Pancreas (tissue), 10 donors: ENCODE measurements at places on chromosomes 3 and 15. TPM values are rescaled to one million over a fixed set of nuclear protein-coding genes. Genes with fewer than 3 reads are reported as not detected.

- no peak overlapping the region for H3K4me3 ChIP-seq
- H3K27ac ChIP-seq: peak overlapping the region; percentile 46
- no peaks in the 10 kb centered on the region for H3K27me3 ChIP-seq
- H3K36me3 ChIP-seq: no peaks in the 10 kb centered on the region
- DNase-seq: no peak
- H3K4me1 ChIP-seq: no peaks in the 10 kb centered on the region
Observed at GRCh38 chr15:78977091-78977571, 32.3 kb upstream of the CTSH start.

DNA sequence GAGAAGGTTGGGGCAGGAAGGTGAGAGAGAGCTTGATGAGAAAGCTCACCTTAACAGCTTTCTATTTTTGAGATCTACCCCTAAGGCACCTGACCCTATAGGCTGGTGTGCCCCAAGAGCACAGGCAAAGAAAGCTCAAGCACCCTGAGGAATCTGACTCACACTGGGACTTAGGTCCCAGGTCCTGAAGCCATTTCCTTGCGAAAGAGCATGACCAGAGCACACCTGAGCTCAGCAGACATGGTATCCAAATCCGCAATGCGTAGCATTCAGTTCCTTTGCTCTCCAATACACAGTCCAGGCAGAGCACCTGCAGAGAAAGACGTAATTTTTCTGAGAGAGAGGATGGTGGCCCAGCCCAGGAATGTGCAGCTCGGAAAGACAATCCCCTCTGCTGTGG lies 112.1 kb upstream of the LPP start:
- no peaks in the 10 kb centered on the region for H3K27me3 ChIP-seq
- H3K4me1 ChIP-seq: no peaks in the 10 kb centered on the region
- H3K36me3 ChIP-seq: no peaks in the 10 kb centered on the region
- no peak for DNase-seq
- H3K4me3 ChIP-seq: no peak overlapping the region

DNA sequence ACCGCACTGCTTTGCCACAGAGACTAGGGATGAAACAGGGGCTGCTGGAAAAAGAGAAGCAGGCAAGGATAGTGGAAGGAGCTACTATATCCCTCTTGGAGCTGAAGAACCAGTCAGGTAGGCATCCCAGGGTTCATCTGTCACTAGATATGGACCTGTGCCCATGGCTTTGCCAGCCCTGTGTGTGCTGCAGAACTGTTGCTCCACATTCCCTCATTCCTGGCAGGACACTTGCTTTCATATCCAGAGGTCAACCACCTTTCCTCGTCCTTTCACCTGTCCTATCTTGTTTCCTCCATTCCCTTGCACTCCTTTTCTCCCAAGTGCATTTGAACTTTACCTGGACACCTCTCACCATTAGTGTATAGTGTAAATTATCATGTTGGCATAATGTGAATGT lies 12.0 kb downstream of the SNRK start:
- peaks cover 61% of the 10 kb centered on the region for H3K4me1 ChIP-seq
- H3K36me3 ChIP-seq: peaks cover under 1% of the 10 kb centered on the region
- no peak for DNase-seq
- H3K27me3 ChIP-seq: no peaks in the 10 kb centered on the region
- H3K27ac ChIP-seq: no peak overlapping the region

GRCh38 chr3:3998140-3998922 lies 199.1 kb downstream of the LRRN1 start:
- peak; percentile 13 for DNase-seq
- H3K4me1 ChIP-seq: no peaks in the 10 kb centered on the region
- H3K27me3 ChIP-seq: no peaks in the 10 kb centered on the region
- no peak overlapping the region for H3K27ac ChIP-seq
- no peak overlapping the region for H3K4me3 ChIP-seq
- H3K36me3 ChIP-seq: no peaks in the 10 kb centered on the region

DNA sequence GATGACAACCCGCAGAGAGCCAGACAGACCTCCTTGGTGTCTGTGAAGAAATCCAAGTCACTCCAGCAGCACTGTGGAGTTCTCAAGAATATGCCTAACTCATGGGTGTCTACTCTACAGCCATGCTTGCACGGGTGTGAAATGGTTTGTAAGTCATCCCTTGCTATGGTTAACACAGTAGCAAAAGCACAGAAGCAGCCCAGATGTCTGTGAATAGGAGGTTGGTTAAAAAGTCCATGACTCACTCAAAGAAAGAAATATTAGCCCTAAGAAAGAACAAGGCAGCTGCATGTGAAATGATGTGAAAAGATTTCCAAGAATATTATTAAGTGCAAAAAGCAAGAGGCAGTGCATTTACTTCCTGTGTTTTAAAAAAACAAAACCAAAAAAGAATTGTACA lies 12.1 kb upstream of the LIMD1 start:
- H3K27ac ChIP-seq: no peak overlapping the region
- no peaks in the 10 kb centered on the region for H3K27me3 ChIP-seq
- H3K36me3 ChIP-seq: no peaks in the 10 kb centered on the region
- DNase-seq: no peak

- H3K27me3 ChIP-seq: no peaks in the 10 kb centered on the region
- no peaks in the 10 kb centered on the region for H3K36me3 ChIP-seq
- H3K4me1 ChIP-seq: peaks cover 14% of the 10 kb centered on the region
- peak; percentile 20 for DNase-seq
- H3K27ac ChIP-seq: peak overlapping the region; percentile 41
Observed at GRCh38 chr3:107208100-107208499, 169.1 kb upstream of the CCDC54 start.

DNA sequence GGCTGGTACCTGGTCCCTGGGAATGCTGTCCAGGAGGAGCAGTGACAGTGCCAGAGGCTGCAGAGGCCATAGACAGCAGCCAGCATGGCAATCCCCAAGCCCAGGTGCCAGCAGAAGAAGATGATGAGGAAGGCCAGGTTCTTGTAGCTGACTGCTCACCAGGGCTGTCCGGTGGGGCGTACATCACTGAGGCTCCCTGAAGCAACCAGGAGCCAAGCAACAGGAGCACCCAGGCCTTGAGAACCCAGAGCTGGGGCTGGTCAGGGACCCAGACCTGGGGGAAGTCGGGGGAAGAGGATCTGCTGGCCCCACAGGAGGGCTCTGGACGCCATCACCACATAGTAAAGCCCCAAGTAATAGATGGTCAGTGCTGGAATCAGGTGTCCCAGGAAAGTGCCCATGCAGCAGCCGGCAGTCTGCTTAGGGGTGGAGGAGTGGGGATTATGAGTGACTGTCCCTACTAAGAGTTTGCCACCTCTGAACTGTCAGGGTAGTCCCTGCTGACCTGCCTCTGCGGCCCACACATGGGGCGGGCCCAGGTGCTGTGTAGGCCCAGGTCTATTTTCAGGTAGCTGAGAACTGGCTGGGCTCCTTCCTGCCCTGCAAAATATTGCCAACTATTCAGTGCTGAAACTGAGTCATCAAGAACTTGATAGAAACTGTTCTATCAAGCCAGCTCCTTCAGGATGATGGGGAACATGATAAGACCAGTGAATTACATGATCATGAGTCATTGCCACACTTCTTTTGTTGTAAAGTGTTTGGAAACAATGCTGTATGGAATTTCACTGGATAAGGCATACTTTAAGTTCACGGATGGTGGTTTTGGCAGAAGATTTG lies 68.7 kb downstream of the CHRD start:
- H3K4me3 ChIP-seq: no peak overlapping the region
- H3K27me3 ChIP-seq: no peaks in the 10 kb centered on the region
- H3K4me1 ChIP-seq: no peaks in the 10 kb centered on the region
- H3K36me3 ChIP-seq: no peaks in the 10 kb centered on the region

MORC1 gene
- total RNA-seq: not detected

SLCO3A1 gene
- total RNA-seq: 15.5 TPM

CPA3 gene
- 10.4 TPM for total RNA-seq

KCNH8 gene
- total RNA-seq: 2.1 TPM

SAXO2 gene
- 1.2 TPM for total RNA-seq

C3orf20 gene
- total RNA-seq: 0.04 TPM

HGD gene
- 22.6 TPM for total RNA-seq
